ENCODE measurements at places on chromosomes 2 and 18.

GRCh38 chr18:77733292-77733903 lies 483.8 kb downstream of the GALR1 start:
- DNase-seq, result no peak

GRCh38 chr2:68837164-68837860 lies 33.9 kb downstream of the BMP10 start:
- DNase-seq, result peak; percentile 63

DNA sequence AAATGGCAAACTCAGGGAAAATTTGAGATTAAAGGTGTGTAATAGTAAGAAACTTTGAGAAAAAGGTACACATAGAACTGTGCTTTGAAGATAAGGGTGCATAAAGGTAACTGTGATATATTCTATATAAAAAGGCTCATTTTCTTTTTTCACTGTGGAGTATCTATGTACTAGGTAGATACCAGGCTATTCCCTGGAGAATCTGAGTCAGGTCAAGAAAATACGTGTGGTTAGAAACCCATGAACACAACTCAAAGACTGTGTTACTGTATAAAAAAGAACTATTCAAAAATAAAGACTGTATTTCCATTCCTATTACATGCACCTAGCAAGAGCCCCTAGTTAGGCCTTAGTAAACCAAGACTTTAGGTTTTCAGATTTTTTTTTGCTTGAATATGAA lies 100.1 kb upstream of the GRB14 start:
- no peak for DNase-seq

GRCh38 chr2:103880081-103880834 lies 973.7 kb upstream of the POU3F3 start:
- DNase-seq, result no peak

DNA sequence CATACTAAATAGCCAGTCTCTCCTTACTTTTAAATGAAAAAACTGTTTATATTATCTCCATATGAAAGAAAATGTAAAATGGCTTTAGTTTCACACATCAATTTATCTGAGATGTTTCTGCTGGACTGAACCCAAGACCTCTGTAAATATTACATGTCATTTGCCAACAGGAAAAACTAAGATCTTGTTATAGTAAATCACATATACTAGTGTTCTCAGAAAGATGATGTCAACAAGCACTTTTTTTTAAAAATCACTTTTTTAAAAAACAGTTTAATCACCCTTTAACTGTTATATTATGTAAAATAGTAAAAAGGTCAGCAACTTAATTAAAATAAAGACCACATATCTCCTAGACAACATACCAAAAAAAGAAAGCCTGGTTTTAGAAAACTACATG lies 46.3 kb downstream of the PTPN2 start:
- no peak for DNase-seq

- DNase-seq, result no peak
Observed at GRCh38 chr2:122528061-122528460, 772.6 kb downstream of the TSN start.

GRCh38 chr18:1147730-1148129 lies 243.1 kb downstream of the ADCYAP1 start:
- DNase-seq, result no peak

GRCh38 chr2:168515502-168515901 lies 59.4 kb downstream of the CERS6 start:
- no peak for DNase-seq

DNA sequence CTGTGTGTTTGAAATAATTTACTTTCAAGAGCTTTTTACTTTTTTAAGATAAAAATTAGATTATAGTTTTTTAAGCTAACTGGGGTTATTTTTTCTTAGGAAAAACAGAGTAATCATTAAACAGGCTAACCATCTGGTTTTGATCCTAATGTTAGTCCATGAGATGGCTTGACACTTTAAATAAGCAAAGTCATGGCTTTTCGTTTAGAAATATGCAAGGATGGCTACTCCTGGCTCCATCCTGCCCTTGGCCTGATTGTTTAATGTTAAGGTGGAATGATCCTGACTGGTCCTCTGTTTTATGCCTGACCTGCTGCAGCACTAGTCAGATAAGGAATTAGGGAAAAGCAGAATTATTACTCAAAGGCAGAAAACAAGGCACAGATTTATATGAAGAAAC lies 39.7 kb upstream of the PNPT1 start:
- DNase-seq, result no peak

GRCh38 chr2:78984386-78984785 lies 41.1 kb upstream of the REG3G start:
- DNase-seq, result no peak

- DNase-seq, result no peak
Observed at GRCh38 chr2:151842830-151843690, 14.8 kb upstream of the ARL5A start.

- DNase-seq, result no peak
Observed at GRCh38 chr2:239626961-239627592, 226.3 kb upstream of the HDAC4 start.

DNA sequence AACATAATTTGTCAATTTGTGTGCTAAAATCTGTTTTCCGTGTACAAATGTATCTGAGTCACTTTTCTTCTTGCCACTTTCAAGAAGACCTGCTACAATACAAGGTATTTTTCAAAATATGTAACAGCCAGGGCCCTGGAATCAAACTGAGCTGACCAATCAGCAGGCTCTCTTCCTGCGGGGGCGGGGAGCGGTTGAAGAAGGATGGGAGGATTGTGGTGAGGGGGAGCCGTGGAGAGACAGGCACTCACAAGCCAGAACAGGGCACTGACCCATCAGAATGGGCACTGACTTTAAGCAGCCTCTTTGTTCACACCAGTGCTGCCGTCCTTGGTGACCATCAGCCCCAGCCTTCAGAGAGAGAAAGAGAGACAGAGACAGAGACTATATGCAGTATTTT lies 40.6 kb upstream of the CCNYL1 start:
- no peak for DNase-seq

- no peak for DNase-seq
Observed at GRCh38 chr2:64177315-64177714, 33.1 kb upstream of the PELI1 start.

GRCh38 chr2:179860255-179861026 lies 971 bp downstream of the ZNF385B start:
- DNase-seq, result peak; percentile 2

DNA sequence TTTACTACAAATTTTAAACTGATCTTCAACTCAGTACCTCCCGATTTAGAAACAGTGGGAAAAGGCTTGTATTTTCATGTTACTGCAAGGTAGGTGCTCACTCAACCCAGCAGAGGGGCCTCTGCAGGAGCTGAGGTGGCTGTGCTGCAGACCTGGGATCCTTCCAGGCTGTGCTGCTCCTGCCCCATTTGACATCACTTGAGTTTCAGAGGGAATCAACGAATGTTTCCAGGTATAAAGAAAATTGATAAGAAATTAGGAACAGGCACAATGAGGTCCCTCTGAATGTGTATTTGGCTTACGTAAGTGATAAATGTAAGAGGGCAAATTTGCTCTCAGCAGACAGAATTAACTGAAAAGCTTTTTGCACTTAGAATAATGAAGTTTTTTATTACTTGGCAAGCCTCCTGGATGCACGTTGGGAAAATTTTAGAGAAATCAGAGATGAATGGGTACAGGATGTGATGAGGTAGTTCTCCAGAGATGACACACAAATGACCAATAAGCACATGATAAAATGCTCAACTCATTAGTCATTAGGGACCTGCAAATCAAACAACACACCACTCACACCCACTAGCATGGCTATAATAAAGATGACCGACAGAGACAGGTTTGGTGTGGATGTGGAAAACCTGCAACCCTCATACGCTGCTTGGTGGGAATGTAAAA lies 114.0 kb downstream of the NOL10 start:
- DNase-seq, result no peak
